ENCODE measurements at places on chromosomes 5 and 9. TPM values are rescaled to one million over a fixed set of nuclear protein-coding genes. Genes with fewer than 3 reads are reported as not detected.

TRIP13 gene
- total RNA-seq = 1.2 TPM

IZUMO3 gene
- total RNA-seq = not detected

MYMK gene
- total RNA-seq = not detected

CERCAM gene
- 46.0 TPM for total RNA-seq

CD180 gene
- total RNA-seq = 2.6 TPM

DRD1 gene
- 1.1 TPM for total RNA-seq

NAIF1 gene
- total RNA-seq = 5.7 TPM

BTNL3 gene
- 0.29 TPM for total RNA-seq

DNA sequence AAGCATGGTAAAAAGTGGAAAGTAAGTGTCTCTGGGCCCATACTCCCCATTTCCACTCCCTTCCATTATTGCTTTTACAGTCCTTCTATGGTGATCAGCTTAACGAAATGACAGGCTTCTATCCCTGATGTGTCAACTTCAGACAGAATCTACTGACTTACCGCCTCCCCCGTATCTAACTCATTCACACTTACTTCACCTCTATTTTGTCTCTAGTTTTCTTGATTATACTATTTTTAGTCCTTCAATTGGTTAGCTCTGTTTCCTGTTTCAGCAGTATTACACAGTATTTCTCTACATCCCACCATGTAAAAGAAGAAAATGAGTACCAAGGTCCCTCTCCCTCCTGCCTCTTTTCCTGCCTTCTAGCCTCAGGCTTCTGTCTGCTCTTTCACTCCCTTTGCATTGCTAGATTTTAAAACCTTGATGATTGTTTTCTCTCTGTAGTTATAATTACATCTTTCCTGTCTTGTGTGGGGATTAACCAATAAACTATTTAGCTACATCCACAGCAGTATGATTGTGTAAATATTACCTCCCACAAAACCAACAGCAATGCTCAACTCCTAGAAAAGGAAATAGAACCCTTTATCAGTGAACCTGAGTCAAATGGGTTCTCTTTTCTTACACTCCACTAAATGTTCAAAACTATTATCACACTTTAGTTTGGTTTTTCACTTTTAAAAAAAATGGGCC is 53.4 kb downstream of the GNAQ start:
- DNase-seq = no peak

DNA sequence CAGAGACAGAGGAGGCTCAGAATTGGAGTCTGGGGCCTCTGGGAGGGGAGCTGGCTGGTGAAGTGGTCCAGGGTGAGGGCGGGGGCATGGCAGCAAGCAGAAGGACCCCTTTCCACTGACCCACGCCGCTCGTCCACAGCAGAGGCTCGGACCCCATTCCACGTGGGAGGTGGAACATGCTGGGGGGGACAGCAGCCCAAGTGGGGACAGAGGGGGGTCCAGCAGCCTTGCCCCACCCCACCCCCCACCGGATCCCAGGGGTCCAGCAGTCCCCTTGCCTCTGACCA is 25.4 kb upstream of the NKD2 start:
- peak; percentile 71 for DNase-seq

DNA sequence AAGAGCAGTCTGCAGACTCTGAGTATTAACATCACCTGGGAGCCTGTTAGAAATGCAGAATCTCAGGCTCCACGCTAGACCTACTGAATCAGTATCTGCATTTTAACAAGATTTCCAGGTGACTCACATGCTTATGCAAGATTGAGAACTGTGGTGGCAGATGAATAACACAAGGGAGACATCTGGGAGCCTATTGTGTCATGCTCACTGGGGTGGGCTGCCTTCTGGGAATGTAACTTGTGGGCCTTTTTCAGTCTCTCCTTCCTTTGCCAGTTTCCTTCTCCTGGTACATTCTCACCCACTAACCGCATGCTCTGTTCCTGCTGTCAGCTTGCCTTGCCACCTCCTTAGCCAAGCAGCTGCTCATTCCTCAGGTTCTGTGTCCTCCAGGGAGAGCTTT is 176.6 kb upstream of the C9orf72 start:
- DNase-seq = no peak

- no peak for DNase-seq
These were observed 18.8 kb upstream of the FAM13B start for GRCh38 chr5:138051441-138052296.

- no peak for DNase-seq
These were observed 30.4 kb downstream of the PPP2R2B start for GRCh38 chr5:146848133-146848532.

DNA sequence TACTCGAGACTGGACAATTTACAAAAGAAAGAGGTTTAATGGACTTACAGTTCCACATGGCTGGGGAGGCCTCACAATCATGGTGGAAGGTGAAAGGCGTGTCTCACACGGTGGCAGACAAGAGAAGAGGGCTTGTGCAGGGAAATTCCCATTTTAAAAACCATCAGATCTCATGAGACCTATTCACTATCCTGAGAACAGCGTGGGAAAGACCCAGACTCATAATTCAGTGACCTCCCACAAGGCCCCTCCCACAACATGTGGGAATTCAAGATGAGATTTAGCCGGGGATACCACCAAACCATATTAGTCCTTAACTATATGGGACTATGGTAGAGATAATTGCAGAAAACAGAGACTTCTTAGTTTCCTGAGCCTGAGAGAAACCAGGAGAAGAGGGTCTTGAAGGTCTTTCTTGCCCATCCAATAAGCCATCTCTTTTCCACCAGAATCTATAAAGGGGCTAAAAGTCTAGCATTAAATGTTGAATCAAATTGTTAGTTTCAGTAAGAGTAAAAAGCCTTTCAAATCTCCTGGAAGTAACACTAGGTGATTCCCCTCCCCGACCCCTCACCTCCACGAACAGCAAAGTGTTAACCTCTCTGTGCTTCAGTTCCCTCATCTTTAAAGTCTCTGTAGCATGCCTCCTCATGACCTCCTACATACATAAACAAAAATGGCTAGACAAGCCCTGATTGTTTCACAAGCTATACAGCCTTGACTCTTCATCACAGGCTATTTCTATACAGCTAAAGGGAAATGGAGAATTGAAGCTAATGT is 259.1 kb downstream of the TMEM167A start:
- DNase-seq = no peak

- DNase-seq = no peak
These were observed 1.6 kb upstream of the SEMA6A start for GRCh38 chr5:116576053-116576713.

- DNase-seq = no peak
These were observed 1.1 kb downstream of the RELL2 start for GRCh38 chr5:141637767-141638419.

DNA sequence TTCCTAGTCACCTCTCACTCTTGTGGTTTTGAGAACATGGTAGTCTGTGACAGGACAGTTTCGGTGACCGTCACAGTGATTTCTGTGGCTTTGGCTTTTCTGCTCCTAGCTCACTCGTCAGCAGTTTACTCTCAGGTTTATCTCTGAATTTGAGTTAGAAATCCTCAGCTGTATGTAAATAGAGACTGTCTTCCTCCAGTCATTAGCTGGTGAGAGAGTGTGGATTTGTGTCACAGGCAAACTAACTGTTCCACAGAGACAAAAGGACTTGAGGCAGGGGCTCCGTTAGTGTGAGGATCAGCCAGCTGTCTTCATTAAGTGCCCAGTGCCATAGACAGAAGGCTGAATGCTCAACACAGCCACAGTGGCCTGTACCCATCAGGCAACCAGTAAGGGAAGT is 131.4 kb downstream of the CD180 start:
- DNase-seq = no peak

DNA sequence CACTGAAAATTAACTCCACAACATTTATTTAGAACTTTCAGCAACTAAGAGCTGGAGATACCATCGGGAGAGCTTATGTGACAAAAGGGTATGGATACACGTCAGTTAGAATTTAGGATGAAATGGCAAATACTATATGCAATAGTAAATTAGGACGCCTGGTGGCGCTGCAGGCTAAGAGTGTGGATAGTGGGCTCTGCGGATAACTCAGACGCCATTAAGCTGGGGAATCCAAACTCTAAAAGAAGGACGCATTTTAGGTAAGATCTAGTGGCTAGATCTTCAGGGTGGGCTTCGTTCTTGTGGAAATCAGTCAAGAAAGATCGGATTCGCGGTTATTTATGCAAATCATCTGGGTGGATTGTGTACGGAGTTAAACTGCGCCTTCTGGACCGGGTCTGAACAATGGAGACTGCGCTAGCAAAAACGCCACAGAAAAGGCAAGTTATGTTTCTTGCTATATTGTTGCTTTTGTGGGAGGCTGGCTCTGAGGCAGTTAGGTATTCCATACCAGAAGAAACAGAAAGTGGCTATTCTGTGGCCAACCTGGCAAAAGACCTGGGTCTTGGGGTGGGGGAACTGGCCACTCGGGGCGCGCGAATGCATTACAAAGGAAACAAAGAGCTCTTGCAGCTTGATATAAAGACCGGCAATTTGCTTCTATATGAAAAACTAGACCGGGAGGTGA is at the start of gene PCDHB5:
Gene PCDHB5, plus strand, starts transcription at position 177 of the 688 bp plus-strand sequence. Its CDS starts 229 bp downstream, at position 406.
- no peak for DNase-seq

GRCh38 chr9:35938474-35939356 is 19.2 kb downstream of the OR2S2 start:
- no peak for DNase-seq

DNA sequence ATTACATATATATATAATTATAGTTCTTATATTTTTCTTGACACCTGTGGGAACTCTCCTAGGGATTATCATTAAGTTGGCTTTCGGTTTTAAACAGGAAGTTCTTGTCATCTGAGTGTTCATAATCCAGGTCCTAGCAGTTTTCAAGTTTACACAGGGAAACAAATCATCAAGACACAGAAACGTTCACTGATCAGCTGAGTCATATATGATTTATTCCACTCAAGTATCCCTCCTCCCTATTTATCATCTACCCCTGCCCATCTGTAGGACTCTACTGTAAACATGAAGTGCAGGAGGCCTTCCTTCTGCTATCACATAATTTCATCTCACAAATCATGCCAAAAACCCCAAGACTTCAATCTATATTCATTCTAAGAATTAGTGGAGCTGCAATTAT is 6.3 kb downstream of the SLC25A51 start:
- no peak for DNase-seq

GRCh38 chr5:24232929-24233498 is 411.8 kb downstream of the CDH10 start:
- DNase-seq = no peak

DNA sequence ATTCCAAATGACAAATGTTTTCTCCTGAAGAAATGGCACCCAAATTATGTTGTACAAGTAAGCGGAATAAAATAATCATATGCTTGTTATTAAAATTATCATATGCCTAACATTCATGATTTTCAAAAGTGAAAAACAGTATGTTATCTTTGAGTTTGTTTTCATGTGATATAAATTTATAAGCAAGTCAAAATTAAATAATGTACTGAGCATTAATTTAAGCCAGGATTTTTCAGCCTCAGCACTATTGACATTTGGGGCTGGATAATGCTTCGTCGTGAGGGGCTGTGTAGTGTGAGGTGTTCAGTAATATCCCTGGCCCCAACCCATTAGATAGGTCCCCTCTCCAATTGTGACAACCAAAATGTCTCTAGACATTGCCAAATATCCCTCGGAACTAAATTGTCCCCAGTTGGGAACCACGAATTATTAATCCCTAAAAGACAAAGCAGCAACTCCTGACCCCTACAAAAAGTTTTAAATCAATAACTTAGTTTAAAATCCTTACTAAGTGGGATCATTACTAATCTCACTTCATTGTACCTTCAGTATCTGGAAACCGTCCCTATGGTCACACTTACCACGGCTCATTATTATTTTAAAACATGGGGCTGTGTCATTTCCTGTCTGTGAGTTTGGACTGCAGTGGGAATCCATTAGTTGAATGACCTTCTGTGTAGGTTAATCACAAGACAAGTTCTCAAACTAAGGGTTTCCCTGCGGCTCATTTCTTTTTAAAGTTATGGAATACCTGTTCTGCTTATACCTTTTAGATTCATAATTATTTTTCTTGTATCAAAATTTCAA is 1.3 kb upstream of the NNT start:
- DNase-seq = no peak

DNA sequence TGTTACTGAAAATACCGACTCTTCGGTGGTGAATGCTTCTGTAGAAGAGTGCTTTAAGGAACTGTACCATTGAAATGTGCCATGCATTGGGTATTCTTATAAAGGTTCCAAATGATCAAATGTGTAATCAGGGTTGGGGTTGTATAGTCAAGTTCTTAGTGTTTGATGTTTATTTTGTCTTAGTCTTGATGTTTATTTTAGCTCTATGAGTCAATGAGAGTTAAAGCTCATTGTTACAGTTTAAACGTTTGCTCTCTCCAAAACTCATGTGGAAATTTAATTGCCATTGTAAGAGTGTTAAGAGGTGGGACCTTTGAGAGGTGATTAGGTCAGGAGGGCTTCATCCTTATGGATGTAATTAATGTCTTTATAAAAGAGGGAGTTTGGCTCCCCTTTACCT is 153.0 kb downstream of the FER start:
- DNase-seq = no peak

DNA sequence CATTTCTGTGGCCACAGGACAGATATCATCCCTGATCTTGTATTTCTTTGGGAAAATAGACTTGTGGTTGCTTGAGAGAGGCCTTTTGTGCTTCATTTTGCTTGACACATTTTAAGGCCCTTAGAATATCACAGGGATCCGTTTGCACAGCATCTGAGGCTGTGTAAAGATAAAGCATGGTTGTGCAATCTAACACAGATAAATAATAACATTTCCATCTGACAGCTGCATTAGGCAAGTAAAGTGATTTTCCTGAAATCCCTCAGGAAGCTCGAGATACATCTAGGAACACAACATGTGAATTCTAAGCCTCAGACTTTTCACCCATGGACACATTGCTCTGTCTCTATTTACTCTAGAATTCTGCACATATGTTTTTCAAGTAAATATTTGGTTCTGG is 212.8 kb upstream of the ADAMTSL1 start:
- DNase-seq = no peak

DNA sequence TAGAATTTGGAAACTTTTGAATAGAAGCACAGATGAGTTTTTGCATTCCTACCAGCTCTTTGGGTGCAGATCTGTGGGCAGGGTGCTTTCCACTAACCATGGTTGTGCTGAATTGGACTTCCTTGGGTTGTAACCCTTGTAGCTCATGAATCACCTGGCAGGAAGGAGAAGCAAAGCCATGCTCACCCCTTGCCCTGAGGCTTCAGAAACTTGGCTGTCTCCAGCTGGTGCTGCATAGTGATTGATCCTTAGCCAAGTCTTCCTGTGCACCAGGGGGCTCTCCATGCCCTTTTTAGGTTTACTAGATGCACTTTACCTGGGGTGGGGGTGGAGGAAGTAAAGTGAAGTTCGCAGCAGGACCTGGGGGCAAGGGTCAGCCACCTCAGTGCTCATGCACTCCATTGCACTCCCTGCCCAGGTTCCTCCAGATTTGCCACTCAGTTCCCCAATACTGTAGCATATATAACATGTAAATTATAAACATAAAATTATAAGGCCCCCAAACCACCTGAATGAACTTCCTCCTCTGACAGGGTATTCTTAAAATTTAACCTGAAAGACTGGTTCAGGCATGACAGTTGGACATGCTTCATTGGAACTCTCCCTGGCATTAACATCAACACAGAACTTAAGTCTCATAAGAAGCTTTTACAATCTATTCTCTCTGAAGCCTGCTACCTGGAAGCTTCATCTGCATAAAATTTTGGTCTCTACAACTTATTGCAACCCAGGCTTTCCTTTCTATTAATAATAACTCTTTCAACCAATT is 25.8 kb upstream of the IFNA14 start:
- DNase-seq = no peak

- DNase-seq = no peak
These were observed 70.0 kb downstream of the MPDZ start for GRCh38 chr9:13209498-13209897.
